CD8-positive, alpha-beta memory T cell (primary cell): ENCODE measurements at places on chromosomes 5 and 9. TPM values are rescaled to one million over a fixed set of nuclear protein-coding genes. Genes with fewer than 3 reads are reported as not detected.

GRCh38 chr9:35436933-35437332 lies 53.0 kb upstream of the RUSC2 start:
- no peaks in the 10 kb centered on the region for H3K27me3 ChIP-seq
- H3K4me1 ChIP-seq = no peaks in the 10 kb centered on the region
- no peaks in the 10 kb centered on the region for H3K36me3 ChIP-seq
- no peak for DNase-seq
- H3K27ac ChIP-seq = no peak overlapping the region

DNA sequence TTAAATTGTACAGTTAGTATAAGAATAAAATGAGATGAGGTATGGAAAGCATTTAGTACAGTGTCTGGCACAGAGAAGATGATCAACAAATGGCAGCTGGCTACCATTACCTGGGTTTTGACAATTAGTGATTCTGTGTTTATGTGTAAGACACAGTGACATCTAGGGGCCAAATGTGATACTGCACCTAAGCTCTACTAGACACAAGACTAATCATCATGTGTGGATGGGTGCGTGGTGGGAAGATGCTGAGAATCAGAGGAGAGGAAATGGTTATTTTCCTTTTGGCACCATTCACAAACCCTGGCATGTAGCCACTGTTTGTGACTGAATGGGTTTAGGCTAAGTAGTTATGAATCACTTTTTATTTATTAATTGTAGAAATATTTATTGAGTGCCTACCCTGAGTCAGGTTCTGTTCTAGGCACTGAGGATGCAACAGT lies 109.8 kb upstream of the TBC1D2 start:
- DNase-seq = no peak
- no peak overlapping the region for H3K27ac ChIP-seq
- H3K36me3 ChIP-seq = no peaks in the 10 kb centered on the region
- no peaks in the 10 kb centered on the region for H3K4me1 ChIP-seq

- H3K27me3 ChIP-seq = no peaks in the 10 kb centered on the region
- no peaks in the 10 kb centered on the region for H3K36me3 ChIP-seq
- no peak for DNase-seq
- H3K27ac ChIP-seq = no peak overlapping the region
Measured at GRCh38 chr5:40321514-40321913, 358.2 kb upstream of the PTGER4 start.

GRCh38 chr5:109601736-109602135 lies 88.0 kb upstream of the MAN2A1 start:
- H3K27ac ChIP-seq = no peak overlapping the region
- no peaks in the 10 kb centered on the region for H3K36me3 ChIP-seq
- no peaks in the 10 kb centered on the region for H3K27me3 ChIP-seq
- H3K4me3 ChIP-seq = no peak overlapping the region
- no peak for DNase-seq
- H3K4me1 ChIP-seq = no peaks in the 10 kb centered on the region

DNA sequence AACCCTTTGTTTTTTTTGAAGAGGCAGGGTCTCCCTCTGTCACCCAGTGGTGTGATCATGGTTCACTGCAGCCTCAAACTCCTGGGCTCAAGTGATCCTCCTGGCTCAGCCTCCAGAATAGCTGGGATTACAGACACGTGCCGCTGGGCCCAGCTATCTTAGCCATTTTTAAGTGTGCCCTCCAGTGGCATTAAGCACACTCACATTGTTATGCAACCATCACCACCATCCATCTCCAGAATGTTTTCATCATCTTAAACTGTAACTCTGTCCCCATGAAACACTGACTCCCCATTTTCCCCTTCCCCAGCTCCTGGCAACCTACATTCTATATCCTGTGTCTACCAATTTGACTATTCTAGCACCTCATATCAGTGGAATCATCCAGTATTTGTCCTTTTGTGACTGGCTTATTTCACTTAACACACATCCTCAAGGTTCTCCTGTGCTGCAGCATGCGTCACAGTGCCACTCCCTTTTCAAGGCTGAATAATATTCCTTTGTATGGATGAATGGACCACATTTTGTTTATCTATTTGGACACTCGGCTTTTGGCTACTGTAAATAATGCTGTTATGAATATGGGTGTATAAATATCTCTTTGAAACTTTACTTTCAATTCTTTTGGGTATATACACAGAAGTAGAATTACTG lies 12.5 kb upstream of the RAPGEF1 start:
- H3K36me3 ChIP-seq = no peaks in the 10 kb centered on the region
- no peaks in the 10 kb centered on the region for H3K27me3 ChIP-seq
- H3K27ac ChIP-seq = no peak overlapping the region

DNA sequence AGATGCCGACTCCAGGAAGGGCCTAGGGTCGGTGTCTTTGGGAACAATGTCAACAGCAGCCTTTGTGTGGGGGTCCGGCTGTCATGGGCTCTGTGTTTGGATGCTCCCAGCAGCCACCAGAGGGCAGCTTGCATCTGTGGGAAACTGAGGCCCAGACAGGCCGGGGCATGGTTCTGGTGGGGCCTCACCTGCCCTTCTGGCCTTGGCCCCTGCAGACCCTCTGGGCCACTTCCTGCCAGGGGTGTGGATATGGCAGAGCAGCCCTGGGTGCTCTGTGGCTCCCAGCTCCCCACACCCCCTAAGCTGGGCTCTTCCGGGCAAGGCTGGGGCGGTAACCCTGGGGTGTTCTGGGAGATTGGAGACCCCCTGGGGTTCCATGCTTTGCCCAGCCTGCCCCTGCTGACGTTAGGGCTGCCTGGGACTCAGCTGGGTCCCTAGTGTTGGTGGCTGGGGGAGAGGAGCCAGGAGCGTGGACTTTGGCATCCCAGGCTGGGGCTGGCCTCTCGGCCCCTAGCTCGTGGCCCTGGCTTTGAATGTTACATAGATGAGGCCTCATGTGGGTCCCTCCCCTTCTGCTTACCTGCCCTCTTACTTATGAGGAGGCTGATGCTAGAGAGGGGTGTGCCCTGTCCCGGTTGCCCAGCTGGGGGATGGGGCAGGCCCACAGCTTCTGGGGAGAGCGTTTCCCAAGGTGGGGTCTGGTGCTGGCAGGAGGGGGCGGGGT lies 38.3 kb downstream of the RXRA start:
- H3K4me3 ChIP-seq = no peak overlapping the region
- DNase-seq = no peak
- no peaks in the 10 kb centered on the region for H3K27me3 ChIP-seq
- H3K4me1 ChIP-seq = no peaks in the 10 kb centered on the region

- H3K4me1 ChIP-seq = no peaks in the 10 kb centered on the region
- H3K4me3 ChIP-seq = no peak overlapping the region
- no peaks in the 10 kb centered on the region for H3K27me3 ChIP-seq
- DNase-seq = peak; percentile 69
- H3K36me3 ChIP-seq = no peaks in the 10 kb centered on the region
Measured at GRCh38 chr9:127503947-127504886, 52.9 kb downstream of the LRSAM1 start.

- H3K36me3 ChIP-seq = no peaks in the 10 kb centered on the region
- peaks cover 16% of the 10 kb centered on the region for H3K4me1 ChIP-seq
- DNase-seq = no peak
- no peak overlapping the region for H3K27ac ChIP-seq
Measured at GRCh38 chr9:127053057-127053821, 69.2 kb downstream of the ANGPTL2 start.

- DNase-seq = no peak
- no peaks in the 10 kb centered on the region for H3K36me3 ChIP-seq
- no peak overlapping the region for H3K27ac ChIP-seq
Measured at GRCh38 chr5:141870228-141870627, 8.0 kb downstream of the PCDH1 start.

Gene GPR150
- 0.26 TPM for total RNA-seq

- H3K36me3 ChIP-seq = no peaks in the 10 kb centered on the region
- H3K27me3 ChIP-seq = no peaks in the 10 kb centered on the region
- H3K4me3 ChIP-seq = no peak overlapping the region
- H3K4me1 ChIP-seq = no peaks in the 10 kb centered on the region
Measured at GRCh38 chr5:179287071-179287470, 58.2 kb downstream of the ADAMTS2 start.

Gene SH3GL2
- total RNA-seq = not detected

GRCh38 chr9:37032713-37033112 lies 1.4 kb downstream of the PAX5 start:
- DNase-seq = no peak
- peaks cover 86% of the 10 kb centered on the region for H3K27me3 ChIP-seq
- H3K36me3 ChIP-seq = no peaks in the 10 kb centered on the region
- peaks cover 65% of the 10 kb centered on the region for H3K4me1 ChIP-seq

DNA sequence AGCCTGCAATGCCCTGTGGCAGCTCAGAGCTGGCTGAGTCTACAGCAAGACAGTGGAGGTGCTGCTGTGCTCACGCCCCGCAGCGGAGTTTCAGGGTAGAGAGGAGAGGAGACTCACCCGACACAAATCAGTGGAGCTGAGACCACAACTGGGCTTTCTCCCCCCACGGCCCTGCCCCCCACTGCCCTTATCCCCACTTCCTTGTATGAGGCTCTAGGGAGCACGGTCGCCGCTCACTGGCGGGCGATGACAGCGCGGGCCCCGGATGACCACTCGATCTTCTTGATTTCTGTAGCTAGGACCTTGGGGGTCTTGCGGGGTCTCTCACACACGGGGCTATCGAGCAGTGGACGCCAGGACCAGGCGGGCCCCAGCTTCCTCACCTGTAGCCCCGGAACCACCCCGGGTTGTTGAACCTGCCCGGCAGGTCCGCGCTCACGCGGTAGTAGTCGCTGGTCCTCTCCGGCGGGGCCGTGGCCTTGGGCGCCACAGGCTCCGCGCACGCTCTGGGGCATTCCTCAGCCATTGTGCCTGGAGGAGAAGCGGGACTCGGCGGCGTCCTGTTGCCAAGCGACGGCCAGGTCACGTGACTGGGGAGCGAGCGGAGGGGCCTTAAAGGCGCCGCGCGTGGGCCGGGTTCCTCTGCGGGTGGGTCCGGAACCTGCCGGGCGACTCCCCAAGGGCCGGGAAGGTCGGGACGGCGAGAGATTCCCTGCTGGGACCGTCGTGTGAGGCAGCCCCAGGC lies 984 bp upstream of the MRPS2 start:
- peak overlapping the region; percentile 79 for H3K4me3 ChIP-seq
- peaks cover 27% of the 10 kb centered on the region for H3K4me1 ChIP-seq
- DNase-seq = peak; percentile 92

GRCh38 chr9:76413658-76414057 lies 19.4 kb upstream of the RFK start:
- H3K27ac ChIP-seq = no peak overlapping the region
- DNase-seq = no peak
- H3K36me3 ChIP-seq = no peaks in the 10 kb centered on the region
- no peaks in the 10 kb centered on the region for H3K27me3 ChIP-seq
- H3K4me1 ChIP-seq = no peaks in the 10 kb centered on the region
- no peak overlapping the region for H3K4me3 ChIP-seq

Gene GTF3C4
- 21.1 TPM for total RNA-seq

GRCh38 chr5:112787261-112787660 lies 49.6 kb downstream of the APC start:
- H3K27ac ChIP-seq = no peak overlapping the region
- no peak for DNase-seq
- no peaks in the 10 kb centered on the region for H3K36me3 ChIP-seq
- H3K27me3 ChIP-seq = no peaks in the 10 kb centered on the region
- H3K4me3 ChIP-seq = no peak overlapping the region

- no peaks in the 10 kb centered on the region for H3K36me3 ChIP-seq
- no peak overlapping the region for H3K4me3 ChIP-seq
- no peak overlapping the region for H3K27ac ChIP-seq
- no peak for DNase-seq
- no peaks in the 10 kb centered on the region for H3K27me3 ChIP-seq
Measured at GRCh38 chr5:144015961-144016360, 154.5 kb downstream of the YIPF5 start.

Gene TCF7
- total RNA-seq = 85.2 TPM

Gene SOX30
- 0.09 TPM for total RNA-seq

DNA sequence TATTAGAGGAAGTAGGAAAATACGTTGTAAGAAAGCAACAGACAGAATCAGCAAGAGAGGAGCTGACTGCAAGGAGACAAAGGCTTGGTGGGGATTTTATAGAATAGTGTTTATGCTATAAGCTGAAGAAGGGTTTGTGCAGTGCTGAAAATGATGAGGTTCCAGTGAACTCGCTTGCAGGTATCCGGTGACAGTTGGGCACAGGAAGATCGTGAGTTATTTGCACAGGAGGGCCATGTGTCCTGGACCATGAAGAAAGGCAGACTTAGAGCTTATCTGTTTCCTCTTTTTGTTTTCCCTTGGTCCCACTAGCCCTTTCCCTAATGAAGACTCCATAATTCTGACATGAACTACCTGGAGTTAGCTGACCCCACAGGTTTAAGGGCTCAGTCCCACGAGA lies 61.4 kb downstream of the NXNL2 start:
- no peak overlapping the region for H3K4me3 ChIP-seq
- H3K4me1 ChIP-seq = no peaks in the 10 kb centered on the region
- DNase-seq = no peak
- no peaks in the 10 kb centered on the region for H3K27me3 ChIP-seq
- no peaks in the 10 kb centered on the region for H3K36me3 ChIP-seq

GRCh38 chr5:111840036-111840674 lies 83.2 kb upstream of the NREP start:
- no peak for DNase-seq
- H3K27me3 ChIP-seq = no peaks in the 10 kb centered on the region
- no peak overlapping the region for H3K27ac ChIP-seq
- no peaks in the 10 kb centered on the region for H3K4me1 ChIP-seq

DNA sequence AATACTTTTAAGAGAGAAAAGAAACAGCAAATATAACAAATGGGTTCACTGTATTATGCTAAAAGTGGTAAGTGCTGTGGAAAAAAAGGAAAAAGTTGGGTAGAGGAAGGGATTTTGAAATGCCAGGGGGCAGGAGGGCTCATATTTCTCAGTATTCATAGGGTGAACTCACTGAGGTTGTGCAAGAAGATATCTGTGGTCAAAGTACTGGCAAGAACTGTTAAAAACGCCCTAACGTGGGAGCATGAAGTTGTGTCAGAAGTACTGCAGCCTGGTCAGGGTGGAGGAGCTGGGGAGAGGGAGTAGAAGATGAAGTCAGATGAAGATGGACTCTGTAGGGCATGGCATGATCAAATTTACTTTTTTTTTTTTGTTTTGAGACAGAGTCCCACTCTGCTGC lies 31.2 kb upstream of the SLC28A3 start:
- H3K4me1 ChIP-seq = no peaks in the 10 kb centered on the region
- no peaks in the 10 kb centered on the region for H3K27me3 ChIP-seq
- H3K4me3 ChIP-seq = no peak overlapping the region
- H3K36me3 ChIP-seq = no peaks in the 10 kb centered on the region

Gene SV2C
- not detected for total RNA-seq

DNA sequence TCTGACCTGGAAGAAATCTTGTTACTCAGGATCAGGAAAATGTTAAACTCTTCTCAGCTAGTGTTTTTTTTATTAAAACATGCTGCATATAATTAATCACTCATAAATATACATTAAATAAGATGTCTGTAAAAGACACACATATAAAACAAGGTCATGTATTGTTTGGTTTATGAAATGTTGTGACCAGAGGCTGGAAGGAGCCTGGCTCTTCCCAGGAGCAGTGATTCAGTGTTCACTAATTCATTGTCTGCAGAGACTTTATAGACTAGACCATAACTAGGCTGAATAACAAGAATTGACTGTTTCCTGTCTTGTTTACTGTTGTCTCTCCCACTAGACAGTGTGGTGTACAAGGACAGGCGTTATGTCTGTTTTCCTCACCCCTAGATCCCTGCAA lies 49.1 kb upstream of the ANKRD55 start:
- DNase-seq = no peak
- no peak overlapping the region for H3K27ac ChIP-seq
- no peaks in the 10 kb centered on the region for H3K36me3 ChIP-seq
- H3K4me3 ChIP-seq = no peak overlapping the region
- no peaks in the 10 kb centered on the region for H3K27me3 ChIP-seq
